ENCODE measurements at places on chromosomes 6 and 20.

DNA sequence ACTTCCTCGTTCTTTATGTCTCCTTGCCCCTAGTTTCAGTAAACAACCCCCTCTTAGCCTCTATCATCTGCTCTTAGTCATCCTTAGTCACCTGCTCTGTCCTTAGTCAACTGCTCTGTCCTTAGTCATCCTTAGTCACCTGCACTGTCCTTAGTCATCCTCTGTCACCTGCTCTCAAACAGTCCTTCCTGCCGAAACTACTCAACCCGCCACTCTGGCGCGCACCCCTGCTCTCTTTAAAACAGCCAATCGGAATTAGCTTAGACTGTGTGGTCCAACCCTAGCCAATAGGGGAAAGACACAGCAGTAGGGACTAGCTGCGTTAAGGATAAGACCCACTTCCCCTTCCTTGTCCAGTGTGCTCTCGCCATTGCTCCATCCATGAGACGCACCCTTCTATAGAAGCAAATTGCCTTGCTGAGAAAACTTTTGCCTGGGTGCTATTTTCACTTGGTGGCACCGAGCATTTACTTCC lies 73.9 kb downstream of the BACH2 start:
- no peak for DNase-seq

DNA sequence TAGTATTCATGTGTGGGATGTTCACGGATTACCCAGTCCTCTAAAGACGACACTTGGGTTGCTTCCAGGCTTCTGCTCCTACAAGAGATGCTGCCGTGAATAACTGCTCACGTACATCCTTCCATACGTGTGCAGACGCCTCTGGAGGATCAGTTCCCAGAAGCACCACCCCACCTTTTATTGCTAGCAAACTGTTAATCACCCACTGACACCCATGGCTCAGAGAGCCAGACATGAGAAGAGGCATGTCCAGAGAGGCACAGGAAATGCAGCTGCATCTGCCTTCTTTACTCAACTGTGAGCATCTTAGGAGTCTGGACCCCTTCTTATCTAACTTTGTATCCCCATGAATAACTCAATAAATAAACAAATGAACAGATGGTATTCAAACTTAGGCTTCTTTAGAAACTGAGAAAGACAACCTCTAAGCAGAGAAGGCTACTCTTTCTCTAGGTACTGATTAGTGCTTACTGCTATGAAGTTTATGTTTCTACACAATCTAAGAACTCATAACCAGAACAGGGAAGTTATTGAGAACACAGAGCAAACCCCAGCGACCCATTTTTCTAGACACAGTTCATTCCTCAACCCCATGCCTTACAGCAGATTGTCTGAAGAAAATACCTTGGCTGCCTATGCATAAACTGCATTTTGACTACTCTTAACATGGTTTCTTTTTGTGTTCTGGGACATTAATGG lies 228.7 kb upstream of the RREB1 start:
- no peak for DNase-seq

GRCh38 chr20:40433341-40433861 lies 255.6 kb downstream of the MAFB start:
- no peak for DNase-seq

DNA sequence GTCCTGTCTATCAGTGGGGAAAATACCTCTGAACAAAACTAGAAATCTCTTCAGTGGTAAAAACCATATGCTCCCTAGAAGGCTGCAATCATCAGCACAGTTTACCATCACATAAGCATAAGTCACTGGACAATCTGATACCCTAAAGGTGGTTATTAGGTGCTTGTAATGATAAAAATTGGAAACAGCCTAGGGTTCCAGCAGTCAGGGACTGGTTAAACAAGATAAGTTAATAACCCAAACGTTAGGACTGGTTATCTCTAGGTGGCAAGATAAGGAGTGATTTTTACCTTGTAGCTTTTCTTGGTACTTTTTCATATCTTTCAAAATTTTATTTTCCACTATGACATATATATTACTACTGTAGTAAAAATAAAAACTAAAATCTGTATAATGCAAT lies 11.0 kb downstream of the ECI2 start:
- DNase-seq: no peak

DNA sequence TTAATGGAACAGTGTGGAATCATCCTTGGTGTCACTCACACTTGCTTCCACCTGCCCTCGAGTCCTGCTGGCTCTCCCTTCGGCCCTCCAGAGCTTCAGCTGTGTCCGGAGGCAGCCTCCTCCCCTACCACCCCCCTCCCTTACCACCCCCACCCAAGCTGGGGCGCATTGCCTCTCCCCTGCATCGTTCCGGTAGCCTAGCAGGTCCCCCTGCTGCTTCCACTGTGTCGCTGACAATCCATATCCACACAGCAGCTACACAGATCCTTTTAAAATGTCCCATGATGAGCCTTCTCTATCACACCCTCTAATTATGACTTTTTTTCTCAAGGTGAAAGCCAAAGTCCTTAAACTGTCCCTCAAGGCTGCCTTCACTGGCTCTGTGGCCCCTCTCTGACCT lies 117.6 kb downstream of the TIAM2 start:
- DNase-seq: no peak

DNA sequence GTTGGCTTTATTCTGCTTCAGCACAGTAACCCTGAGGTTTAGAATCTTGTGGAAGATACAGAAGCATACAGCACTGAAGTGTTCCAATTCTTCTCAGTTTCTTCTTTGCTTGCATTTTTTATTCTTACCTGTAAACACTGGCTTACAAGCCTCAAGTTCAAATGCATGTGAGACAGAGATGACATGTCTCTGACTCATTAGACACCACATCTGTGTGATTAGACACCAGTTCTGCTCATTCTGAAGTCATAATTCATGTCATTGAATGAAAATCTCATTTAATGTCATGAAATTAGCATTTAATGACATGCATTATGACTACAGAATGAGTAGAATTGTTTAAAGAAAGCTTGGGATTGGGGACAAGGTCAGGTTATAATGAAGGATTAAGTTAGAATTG lies 5.8 kb downstream of the GZF1 start:
- no peak for DNase-seq

GRCh38 chr6:13992417-13993055 lies 67.8 kb downstream of the RNF182 start:
- DNase-seq: no peak

DNA sequence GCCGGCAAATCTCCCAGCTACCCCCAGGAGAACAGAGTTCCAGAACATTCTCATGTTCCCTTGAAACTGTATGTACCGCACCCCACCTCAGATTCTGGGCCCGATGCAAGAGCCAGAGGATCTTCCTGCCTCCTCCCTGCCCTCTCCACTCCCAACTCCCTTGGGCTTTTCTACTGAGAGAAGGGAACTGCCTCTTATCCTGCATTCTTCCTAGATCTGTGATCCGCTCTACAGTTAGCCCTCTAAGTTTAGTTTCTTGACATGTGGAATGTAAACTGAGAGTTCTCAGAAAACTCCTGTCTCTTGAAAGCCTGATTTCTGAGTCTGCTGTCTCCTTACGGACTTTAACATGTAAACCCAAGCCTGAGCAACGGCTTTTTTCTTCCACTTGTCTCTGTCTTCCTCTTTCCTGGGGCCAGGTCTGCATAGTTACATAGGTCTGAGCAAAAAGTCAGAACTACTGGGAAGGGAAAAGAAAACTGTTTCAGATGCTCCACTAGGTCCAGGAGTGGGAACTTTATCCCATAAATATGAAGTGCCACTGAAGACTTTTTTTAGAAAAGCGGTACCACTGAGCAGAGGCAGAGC lies 86.5 kb upstream of the TNFAIP3 start:
- no peak for DNase-seq

DNA sequence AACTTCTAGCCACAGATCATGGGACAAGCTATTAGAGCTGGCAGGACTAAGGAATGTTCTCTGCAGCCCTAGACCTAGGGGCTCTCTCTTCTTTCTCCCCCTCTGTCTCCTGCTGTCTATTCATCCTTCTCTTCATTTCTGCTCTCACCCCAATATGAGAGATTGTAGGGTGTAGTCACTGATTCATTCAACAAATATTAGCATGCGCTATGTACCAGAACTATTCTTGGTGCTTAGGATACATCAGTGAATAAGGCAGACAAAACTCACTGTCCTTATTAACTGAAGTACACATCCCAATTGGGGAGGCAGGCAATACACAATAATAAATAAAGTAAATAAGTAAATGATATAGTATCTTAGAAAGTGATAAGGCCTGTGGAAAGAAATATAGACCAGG lies 14.7 kb upstream of the SIRPB2 start:
- no peak for DNase-seq
